A549 treated with DMSO at 1 μM for 4 hours (cell line): ENCODE measurements at places on chromosomes 5 and 9. TPM values are rescaled to one million over a fixed set of nuclear protein-coding genes. Genes with fewer than 3 reads are reported as not detected.

Gene TICAM2
- 0.84 to 1.4 TPM (median 1.0 TPM) in 5 replicates for total RNA-seq

Gene ALG2
- total RNA-seq, result 43.0 to 55.5 TPM (median 53.1 TPM) in 5 replicates

Gene LCN1
- total RNA-seq, result not detected in 5 replicates

Gene RFK
- total RNA-seq, result 35.0 to 57.9 TPM (median 48.5 TPM) in 5 replicates

Gene ACTBL2
- total RNA-seq, result 0.02 to 0.09 TPM (median 0.06 TPM) in 5 replicates

Gene FOXI1
- total RNA-seq, result not detected in 5 replicates

Gene TLR4
- 0.08 to 0.13 TPM (median 0.09 TPM) in 5 replicates for total RNA-seq

Gene FABP6
- 0.57 to 1.0 TPM (median 0.85 TPM) in 5 replicates for total RNA-seq

Gene NDOR1
- total RNA-seq, result 12.5 to 19.9 TPM (median 19.0 TPM) in 5 replicates

Gene CTXN3
- not detected in 5 replicates for total RNA-seq

Gene IFNA21
- total RNA-seq, result not detected in 5 replicates

Gene CCNI2
- 0.06 to 0.56 TPM (median 0.15 TPM) in 4 of 5 replicates, not detected in the other for total RNA-seq

Gene FAM153A
- total RNA-seq, result not detected in 5 replicates

Gene C6
- total RNA-seq, result not detected in 5 replicates

Gene GRAMD2B
- 0.60 to 1.2 TPM (median 0.95 TPM) in 5 replicates for total RNA-seq

Gene C5orf47
- 0.05 TPM in 1 of 5 replicates, not detected in the others for total RNA-seq

Gene PCDHA3
- 0.76 to 1.2 TPM (median 0.92 TPM) in 5 replicates for total RNA-seq

Gene MSMP
- total RNA-seq, result 0.23 to 0.38 TPM in 2 of 5 replicates, not detected in the others

Gene IFNA2
- not detected in 5 replicates for total RNA-seq

Gene LCN15
- not detected in 5 replicates for total RNA-seq

Gene SLC46A2
- not detected in 5 replicates for total RNA-seq

Gene PDE6A
- 0.11 to 0.18 TPM (median 0.14 TPM) in 5 replicates for total RNA-seq

Gene ACSL6
- 0.07 to 0.16 TPM (median 0.10 TPM) in 4 of 5 replicates, not detected in the other for total RNA-seq

Gene TERT
- total RNA-seq, result 1.8 to 4.0 TPM (median 3.3 TPM) in 5 replicates

Gene HTR1A
- total RNA-seq, result not detected in 5 replicates

Gene ROPN1L
- total RNA-seq, result 1.00 to 2.9 TPM (median 2.1 TPM) in 5 replicates

Gene MARCHF11
- not detected in 5 replicates for total RNA-seq

Gene ZBTB34
- total RNA-seq, result 3.7 to 4.7 TPM (median 3.7 TPM) in 5 replicates

Gene OLFML2A
- total RNA-seq, result 17.4 to 26.2 TPM (median 23.6 TPM) in 5 replicates

Gene BRD3
- total RNA-seq, result 15.5 to 22.8 TPM (median 22.3 TPM) in 5 replicates

Gene KIF4B
- 0.03 to 0.05 TPM (median 0.04 TPM) in 3 of 5 replicates, not detected in the others for total RNA-seq

Gene TAF11L5
- total RNA-seq, result not detected in 5 replicates

Gene TTC39B
- 0.57 to 1.2 TPM (median 0.99 TPM) in 5 replicates for total RNA-seq

Gene SHB
- total RNA-seq, result 41.7 to 58.5 TPM (median 57.3 TPM) in 5 replicates
